ENCODE measurements at places on chromosomes 2 and 18.
A peak's percentile ranks its signal among the peaks of the same experiment; 100 is the strongest.

- peak; percentile 29 for DNase-seq
These were observed 239.8 kb downstream of the HAUS1 start for GRCh38 chr18:46343931-46344372.

DNA sequence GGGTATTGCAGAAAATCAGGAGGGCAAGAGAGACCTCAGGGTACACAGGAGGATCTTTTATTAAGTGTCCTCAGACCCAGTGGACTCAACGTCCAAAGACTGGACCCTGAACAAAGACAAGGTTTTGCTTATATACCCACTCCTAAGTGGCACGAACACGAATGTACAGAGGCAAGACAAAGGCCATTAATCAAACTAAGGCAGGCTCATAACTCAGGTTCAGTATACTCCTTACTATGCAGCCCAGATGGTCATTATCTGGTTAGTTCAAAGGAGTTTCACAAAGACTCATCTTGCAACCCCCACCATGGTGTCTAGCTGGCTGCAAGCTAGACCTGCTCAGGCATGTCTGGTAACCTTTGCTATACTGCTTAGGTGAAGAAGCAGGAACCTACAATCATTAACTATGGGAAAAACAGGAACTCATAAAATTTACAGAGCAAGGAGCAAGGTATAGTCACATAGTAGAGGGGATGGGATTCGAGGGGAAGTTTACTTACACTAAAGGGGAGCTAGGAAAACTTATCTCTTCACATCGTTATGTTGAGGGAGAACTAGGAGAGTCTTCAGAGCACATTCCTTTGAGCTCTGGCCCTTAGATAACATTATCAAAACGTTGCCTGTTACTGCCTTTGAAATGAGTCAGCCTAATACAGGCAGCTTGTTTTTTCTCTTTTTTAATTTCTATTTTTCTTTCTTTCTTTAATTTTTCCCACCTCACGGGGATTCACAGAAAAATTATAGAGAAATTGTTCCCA is 33.9 kb downstream of the SLC4A3 start:
- DNase-seq = no peak

GRCh38 chr18:64401268-64402060 is 252.6 kb upstream of the LINC00305 start:
- no peak for DNase-seq

DNA sequence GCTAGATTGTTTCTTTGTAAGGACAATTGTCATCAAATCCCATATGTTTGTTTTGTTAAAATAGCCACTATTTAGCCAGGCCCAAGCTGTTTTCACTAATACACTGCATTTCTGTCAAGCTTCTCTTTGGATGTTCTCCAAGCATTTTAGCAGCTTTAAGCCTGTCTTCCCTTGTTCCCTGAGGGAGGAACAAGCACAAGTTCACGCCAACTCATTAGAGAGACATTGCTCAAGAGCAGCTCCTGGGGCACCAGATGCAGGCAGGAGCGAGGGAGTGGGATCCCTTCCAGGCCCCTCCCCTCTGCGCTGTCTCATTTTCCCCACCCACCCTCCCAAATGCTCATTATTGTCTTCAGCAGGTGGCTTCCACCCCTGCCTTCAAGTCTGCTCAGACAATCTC is 32.6 kb upstream of the PPP3R1 start:
- no peak for DNase-seq

DNA sequence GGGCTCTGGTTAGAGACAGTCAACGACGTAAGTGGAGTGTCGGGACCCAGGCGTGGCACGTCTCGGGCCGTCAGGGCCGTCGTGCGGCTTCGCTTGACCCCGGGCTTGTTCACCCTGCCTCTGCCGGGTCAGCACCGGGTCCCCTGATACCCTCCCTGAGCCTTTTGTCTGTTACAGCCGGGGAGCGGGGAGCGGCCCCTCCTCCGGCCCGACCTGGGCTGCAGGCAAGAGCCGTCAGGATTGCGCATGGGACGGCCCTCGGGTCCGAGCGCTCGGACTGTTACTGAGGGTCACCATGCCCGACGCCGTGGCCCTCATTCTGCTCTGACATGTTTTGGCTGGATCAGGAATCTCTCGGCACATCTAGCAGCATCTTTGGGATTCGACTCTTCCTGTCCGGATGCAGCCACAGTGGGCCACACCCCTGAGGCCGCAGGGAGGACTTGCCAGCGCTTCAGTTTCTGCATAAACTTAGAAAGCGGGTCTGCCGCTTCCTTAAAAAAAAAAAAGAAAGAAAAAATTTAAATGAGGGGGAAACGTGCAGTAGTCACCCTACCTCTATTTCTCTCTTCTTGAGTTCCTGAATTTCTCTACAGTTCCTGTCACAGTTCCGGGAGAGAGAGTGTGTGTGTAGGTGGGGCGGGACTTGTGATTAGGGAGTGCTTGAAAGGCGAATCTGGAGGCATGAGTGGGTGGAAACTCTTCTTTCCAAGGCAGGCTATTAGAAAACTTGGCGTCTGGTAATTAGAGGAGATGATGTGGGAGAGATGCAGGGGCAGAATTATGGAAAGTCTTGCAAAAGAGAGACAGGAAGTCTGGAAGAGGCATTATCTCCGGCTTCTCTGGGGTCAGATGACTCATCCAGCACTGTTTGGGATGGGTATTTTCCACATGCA is 909 bp downstream of the TMEM87B start:
- no peak for DNase-seq

- DNase-seq = no peak
These were observed 30.1 kb downstream of the INO80C start for GRCh38 chr18:35467624-35468016.

- no peak for DNase-seq
These were observed 33.1 kb downstream of the C18orf54 start for GRCh38 chr18:54390838-54391237.

DNA sequence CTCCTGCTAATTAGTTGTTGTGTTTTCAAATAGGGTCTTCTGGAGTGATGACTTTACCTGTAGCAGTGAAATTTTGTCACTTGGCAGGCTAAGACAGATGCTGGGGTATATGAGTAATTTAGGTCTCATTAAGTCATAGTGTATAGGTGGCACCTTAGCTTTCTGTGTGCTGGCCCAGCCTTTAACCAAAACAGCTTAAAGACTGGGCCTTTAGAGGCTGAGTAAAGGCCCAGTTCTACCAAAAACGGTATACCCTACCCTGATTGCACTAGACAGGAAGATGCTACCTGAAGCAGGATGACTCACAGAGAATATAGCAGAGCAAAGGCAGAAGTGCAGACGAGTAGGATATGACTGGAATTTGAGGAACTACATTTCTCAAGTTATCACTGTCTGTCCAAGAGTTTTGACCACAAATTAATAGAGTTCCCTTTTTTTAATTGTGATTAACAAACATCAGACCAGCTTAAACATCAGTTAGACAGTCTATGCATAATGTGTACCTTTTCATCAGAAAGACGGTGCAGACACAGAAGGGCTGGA is 337.9 kb upstream of the SALL3 start:
- DNase-seq = no peak

DNA sequence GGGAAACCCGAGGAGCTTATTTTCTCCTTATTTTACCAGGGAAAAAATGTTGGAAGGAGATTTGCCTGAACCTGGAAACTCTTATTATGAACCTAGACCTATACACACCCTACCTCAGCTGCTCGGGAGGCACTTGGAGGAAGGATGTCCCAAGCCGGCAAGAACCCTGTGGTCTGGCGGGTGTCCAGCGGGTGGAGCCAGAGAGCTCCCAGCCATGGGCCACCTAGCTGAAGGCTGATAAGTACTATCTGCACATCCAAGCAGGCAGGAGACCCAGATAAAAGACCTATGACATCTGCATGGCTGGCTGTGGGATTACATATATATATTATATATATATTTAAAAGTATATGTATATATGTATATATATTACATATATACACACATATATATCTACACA is 1.1 kb upstream of the SLC14A1 start:
- DNase-seq = peak; percentile 41

- no peak for DNase-seq
These were observed 139.4 kb downstream of the CYRIA start for GRCh38 chr2:16526193-16526592.

DNA sequence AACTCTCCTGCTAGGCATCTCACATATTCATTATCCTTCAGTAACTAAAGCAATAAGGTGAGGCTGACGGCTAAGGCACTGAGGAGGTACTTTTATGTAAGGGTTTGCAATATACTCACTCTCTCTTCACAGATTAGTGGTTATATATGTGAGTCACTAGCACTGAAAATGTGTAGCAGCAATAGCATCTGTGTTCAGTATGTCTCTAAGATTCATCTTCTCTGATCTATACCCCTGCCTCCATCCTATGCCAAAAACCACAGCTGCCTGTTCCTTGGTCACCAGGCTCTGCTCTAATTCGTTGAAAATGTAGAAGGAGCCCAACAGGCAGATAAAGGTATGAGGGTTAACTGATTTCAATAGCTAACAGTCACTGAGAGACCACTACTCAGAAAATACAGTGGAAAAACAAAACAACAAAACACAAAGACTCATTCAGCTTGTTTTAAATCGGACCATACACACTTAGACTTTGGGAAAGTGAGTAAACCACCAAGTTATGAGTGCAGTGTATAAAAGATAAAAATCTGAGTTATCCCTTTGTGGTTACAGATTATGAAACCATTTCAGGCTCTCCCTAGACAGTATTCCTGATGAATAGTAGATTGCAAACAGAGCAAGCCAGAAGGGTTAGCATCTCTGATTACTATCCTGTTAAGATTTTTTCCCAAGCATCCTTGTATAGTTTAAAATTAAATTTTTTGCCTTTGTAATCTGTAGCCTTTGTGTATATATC is 75.3 kb upstream of the CYP26B1 start:
- no peak for DNase-seq

Measured in stimulated activated CD4-positive, alpha-beta T cell treated with anti-CD3 and anti-CD28 coated beads, Interleukin-2, amount 100 ng/mL, for 4 hours (primary cell).